RPMI7951 (cell line): ENCODE measurements at places on chromosomes 1 and 21. TPM values are rescaled to one million over a fixed set of nuclear protein-coding genes. Genes with fewer than 3 reads are reported as not detected.

Gene GCSAML
- total RNA-seq: 0.12 TPM in 1 of 2 replicates, not detected in the other

Gene OR2L5
- not detected in 2 replicates for total RNA-seq

Gene MTMR11
- total RNA-seq: 5.2 and 6.1 TPM in 2 replicates

Gene ATP1A4
- not detected in 2 replicates for total RNA-seq

Gene CBR3
- 32.9 and 41.7 TPM in 2 replicates for total RNA-seq
